Bronchial epithelial cell (primary cell): ENCODE measurements at places on chromosomes 5 and 9. TPM values are rescaled to one million over a fixed set of nuclear protein-coding genes. Genes with fewer than 3 reads are reported as not detected.

Gene ZNF300
- total RNA-seq = 3.1 and 4.7 TPM in 2 replicates

Gene ARID3C
- total RNA-seq = 0.26 TPM in 1 of 2 replicates, not detected in the other

Gene PRDM9
- under 0.01 TPM in 1 of 2 replicates, not detected in the other for total RNA-seq

Gene CA9
- total RNA-seq = 3.2 and 28.5 TPM in 2 replicates

Gene ERGIC1
- total RNA-seq = 105 and 116 TPM in 2 replicates

Gene GDA
- 1.8 and 4.4 TPM in 2 replicates for total RNA-seq

Gene SLC6A7
- total RNA-seq = not detected in 2 replicates

Gene FOXD4
- 0.26 TPM in 2 replicates for total RNA-seq

Gene LCNL1
- not detected in 2 replicates for total RNA-seq

Gene ACTBL2
- total RNA-seq = under 0.01 TPM in 1 of 2 replicates, not detected in the other

Gene GABRA6
- total RNA-seq = not detected in 2 replicates

Gene SAXO1
- not detected in 2 replicates for total RNA-seq

Gene F2RL2
- under 0.01 TPM in 1 of 2 replicates, not detected in the other for total RNA-seq

Gene SNCAIP
- total RNA-seq = 0.26 TPM in 1 of 2 replicates, not detected in the other

Gene TAF1L
- total RNA-seq = under 0.01 TPM in 1 of 2 replicates, not detected in the other

Gene SEC16A
- total RNA-seq = 13.7 and 20.5 TPM in 2 replicates

Gene GRM6
- total RNA-seq = not detected in 2 replicates
